ENCODE measurements at places on chromosomes 2 and 18.

DNA sequence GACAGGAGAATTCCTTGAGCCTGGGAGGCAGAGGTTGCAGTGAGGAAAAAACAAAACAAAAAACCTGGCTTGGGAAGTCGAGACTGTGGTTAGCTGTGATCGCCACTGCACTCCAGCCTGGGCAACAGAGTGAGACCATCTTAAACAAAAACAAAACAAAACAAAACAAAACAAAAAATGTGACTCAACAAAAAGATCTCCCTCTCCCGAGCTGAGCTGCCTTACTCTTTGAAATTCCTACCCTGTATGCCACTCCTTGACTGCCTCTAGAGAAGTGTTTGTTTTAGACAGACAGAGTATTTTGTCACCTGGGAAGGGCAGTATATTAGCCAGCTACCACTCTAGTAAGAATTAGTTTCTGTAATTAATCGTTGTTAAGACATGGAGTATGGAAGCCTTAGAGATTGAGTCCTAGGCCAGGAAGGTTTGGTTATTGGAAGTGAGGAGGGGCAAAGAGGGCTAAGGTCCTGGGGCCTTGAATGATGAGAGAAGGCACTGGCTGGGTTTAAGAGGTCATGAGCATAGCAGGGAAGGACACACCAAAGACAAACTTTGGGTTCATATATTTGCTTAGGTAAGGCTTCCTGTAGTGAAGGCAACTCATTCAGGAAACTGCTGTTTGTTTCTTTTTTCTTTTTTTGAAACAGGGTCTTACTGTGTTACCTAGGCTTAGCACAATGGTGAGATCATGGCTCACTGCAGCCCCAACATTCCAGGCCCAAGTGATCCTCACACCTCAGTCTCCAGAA lies 56.0 kb downstream of the HAUS1 start:
- no peak for DNase-seq

DNA sequence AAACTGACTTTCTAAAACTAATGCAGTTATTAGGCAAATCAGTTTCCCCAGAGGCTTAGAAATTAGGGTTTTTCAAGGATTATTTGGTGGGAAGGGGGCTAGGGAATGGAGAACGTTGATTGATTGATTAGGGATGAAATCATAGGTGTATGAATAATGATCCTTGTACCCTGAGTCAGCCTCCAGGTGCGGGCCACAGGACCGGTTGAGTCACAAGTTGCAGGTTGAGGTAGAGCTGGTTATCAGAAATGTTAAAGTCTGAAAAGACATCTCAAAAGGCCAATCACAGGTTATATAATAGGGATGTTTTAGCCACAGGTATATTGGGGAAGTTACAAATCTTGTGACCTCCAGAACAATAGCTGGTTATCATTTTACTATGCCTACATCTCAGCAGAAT lies 341.8 kb upstream of the GULP1 start:
- no peak for DNase-seq

DNA sequence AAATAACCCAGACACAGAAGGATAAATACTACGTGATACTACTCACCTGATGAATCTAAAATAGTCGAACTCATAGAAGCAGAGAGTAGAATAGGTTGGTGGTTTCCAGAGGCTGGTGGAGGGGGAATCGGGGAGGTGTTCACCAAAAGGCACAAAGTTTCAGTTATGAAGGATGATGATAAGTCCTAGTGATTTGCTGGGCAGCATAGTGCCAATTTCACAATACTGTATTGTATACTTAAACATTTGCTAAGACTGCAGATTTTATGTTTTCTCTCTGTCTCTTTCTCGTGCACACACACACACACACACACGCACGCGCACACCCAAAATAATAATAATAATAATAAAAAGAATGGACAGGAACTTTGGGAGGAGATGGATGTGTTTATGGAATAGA lies 220.3 kb upstream of the EPAS1 start:
- DNase-seq = no peak

GRCh38 chr2:96699621-96700020 lies 40.2 kb downstream of the LMAN2L start:
- no peak for DNase-seq

DNA sequence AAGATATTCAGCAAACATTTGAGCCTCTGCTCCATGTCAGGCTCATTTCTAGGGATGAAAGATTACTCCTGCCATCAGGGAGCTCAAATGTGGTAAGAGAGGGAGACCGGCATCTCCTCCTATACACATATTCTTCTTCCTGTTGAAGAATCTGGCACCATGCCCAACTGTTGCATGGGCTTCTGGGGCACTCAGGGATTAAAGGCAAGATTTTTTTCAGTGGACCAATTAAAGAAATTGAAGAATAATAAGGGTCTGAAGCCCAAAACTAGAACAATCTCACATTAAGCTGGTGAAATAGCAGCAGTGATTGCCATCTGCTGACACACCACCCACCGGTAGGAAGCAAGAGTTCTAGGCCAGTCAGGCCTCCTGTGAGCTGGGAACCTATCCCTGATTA lies 145.4 kb upstream of the LYPD6 start:
- no peak for DNase-seq

DNA sequence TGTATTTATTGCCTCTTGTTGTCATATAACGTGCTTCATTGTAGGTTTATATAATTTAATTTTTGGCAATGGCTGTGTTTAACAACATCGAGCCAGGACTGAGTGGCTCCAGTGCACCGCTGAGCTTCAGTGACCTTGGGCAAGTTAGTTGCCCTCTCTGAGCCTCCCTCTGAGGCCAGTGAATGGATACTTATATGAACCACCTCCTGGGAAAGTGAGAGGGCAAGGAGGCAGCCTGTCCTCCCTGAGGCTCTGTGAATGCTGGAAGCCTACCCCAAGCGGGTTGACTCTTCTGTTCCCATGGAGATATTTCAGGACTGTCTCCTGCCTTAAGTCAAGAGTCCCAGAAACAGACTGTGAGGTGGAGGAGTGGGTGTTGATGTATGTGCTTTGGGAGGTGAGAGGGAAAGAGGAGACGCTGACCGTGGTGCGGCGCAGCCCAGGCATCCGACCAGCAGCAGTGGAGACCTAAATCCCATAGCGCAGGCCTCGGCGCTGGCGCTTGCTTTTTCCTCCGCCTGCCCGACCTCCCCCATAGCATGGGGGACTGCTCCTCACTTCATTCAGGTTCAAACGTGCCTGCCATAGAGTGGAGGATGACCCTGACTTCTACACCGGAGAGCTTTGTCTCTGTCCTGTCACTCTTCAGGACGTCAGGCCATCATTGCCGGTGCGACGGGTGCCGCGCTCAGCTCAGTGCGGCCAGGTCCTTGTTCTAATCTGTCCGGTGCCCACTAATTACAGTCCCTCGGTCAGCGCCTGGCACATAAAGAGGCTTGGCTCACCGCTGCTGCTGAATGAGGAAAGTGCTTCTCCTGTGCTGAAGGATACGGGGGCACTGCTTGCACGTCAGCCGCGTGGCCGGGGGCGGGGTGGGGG lies 167.3 kb upstream of the HS6ST1 start:
- DNase-seq = no peak

DNA sequence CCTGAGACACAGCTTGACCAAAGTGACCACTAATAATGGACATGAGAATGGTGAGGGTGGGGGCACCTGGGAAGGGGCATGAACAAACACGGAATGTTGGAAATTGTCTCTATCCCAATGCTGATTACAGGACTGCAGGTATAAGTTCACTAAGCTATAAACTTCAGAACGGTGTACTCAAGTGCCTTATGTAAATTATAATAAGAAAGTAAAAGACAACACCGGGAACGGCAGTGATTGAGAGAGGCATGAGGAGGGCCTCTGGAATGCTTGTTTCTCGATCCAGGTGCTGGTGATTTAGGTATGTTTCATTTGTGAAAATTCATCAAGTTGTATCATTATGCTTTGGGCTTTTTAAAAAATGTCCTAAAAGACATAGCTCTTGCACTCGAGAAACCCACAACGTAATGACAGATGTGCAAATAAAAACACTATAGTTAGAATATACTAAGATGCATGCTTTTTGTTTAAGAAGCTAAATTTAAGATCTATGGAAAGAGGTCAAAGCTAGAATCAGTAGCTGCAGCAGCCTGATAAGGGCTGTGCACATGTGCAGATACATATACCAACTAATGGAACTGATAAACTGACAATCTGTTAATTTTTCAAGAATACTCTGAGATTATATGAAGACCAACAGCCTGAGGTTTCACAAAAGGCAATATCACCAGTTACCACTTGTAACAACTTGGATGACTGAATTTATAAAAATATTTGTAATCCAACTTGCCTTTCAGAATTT lies 7.6 kb downstream of the HIBCH start:
- DNase-seq = no peak
